ENCODE measurements at places on chromosomes 3 and 15.

DNA sequence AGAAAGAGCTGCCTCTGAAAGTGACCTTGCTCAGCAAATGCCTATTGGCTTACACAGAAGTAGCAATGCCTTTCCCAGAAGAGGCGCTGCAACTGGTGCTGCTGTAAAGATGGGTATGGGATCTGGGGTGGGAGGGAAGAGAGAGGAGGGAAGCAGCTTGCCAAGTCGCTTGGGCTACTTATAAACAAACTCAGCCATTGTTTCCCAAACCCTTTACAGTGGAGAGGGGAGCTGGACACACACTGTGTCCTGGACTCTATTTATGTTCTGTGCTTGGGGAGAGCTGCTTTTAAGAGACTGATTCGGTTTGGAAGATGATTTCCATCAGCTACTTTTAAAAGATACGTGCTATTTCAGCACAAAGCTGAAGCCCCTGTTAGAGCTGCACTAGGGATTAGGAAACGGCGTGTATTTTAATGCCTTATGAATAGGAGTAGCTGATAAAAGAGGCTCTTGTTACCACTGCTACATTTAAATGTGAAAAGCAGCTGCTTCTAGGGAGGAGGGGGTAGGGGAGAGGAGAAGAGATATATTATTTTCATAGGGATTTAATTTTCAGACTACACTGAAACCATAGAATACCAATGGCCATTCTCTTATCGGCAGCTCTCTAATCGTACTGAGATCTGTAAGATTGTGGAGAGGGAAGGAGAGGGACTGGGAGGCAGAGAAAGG is 440.6 kb downstream of the MCTP2 start:
- no peak for DNase-seq

GRCh38 chr15:36645106-36645505 is 65.7 kb downstream of the CDIN1 start:
- no peak for DNase-seq

GRCh38 chr3:42192334-42193200 is 73.4 kb downstream of the CCK start:
- no peak for DNase-seq

DNA sequence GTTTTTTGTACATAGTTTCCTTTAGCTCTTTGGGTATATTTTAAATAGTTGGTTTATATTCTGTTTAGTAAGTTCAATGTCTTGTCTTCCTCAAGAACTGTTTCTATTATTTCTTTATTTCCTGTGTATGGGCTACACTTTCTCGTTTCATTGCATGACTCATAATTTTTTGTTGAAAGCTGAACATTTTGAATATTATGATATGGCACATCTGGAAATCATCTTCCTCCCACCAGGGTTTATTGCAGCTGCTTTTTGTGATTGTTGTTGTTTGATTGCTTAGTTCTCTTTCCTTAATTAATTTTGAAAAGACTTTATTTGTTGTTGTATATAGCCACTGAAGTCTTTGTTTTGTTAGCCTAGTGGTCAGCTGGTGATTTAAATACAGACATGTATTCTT is 43.8 kb downstream of the LSM3 start:
- no peak for DNase-seq

- DNase-seq, result no peak
These were observed 378.3 kb upstream of the RGMA start for GRCh38 chr15:93467337-93467736.

DNA sequence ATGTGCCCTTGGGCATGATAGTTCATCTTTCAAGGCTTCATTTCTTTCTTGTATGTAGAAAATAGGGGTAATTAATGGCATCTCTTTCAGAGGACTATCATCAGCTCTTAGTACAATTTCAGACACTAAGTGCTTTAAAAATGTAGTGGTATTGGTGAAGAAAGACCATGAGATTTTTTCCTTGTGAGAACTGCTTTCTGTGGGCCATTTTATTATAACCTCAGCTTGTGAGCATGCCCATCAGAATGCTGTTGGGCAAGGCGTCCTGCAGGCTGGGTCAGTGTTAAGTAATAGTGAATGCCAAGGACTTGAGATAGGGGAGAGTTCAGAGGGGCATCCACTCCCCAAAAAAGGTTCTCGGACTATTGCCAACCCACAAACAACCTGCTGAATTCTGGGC is 187.9 kb downstream of the GHSR start:
- no peak for DNase-seq

GRCh38 chr3:46186471-46187340 is 21.4 kb downstream of the CCR1 start:
- DNase-seq, result no peak

DNA sequence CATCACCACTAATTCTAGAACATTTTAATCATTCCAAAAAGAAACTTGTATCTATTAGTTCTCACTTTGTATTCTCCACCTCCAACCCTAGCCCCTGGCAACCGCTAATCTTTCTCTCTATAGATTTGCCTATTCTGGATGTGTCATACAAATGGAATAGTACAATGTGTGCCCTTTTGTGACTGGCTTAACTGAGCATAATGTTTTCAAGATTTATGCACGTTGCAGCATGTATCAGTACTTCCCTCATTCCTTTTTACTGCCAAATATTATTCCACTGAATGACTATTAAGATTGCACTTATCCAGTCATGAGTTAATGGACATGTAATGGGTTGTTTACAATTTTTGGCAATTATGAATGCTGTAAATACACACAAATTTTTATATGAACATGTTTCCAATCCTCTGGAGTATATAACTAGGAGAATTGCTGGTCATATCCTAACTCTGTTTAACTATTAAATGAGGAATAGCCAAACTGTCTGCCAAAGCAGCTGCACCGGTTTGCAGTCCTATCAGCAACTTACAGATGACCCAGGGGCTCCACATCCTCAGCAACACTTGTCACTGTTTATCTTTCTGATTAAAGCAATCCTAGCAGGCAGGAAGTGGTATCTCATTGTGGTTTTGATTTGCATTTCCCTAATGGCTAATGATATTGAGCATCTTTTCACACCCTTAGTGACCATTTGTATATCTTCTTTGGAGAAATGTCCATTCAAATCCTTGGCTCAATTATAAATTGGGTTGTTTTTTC is 42.9 kb downstream of the DCUN1D1 start:
- no peak for DNase-seq

GRCh38 chr15:43103907-43104306 is 1.9 kb downstream of the UBR1 start:
- DNase-seq, result no peak

DNA sequence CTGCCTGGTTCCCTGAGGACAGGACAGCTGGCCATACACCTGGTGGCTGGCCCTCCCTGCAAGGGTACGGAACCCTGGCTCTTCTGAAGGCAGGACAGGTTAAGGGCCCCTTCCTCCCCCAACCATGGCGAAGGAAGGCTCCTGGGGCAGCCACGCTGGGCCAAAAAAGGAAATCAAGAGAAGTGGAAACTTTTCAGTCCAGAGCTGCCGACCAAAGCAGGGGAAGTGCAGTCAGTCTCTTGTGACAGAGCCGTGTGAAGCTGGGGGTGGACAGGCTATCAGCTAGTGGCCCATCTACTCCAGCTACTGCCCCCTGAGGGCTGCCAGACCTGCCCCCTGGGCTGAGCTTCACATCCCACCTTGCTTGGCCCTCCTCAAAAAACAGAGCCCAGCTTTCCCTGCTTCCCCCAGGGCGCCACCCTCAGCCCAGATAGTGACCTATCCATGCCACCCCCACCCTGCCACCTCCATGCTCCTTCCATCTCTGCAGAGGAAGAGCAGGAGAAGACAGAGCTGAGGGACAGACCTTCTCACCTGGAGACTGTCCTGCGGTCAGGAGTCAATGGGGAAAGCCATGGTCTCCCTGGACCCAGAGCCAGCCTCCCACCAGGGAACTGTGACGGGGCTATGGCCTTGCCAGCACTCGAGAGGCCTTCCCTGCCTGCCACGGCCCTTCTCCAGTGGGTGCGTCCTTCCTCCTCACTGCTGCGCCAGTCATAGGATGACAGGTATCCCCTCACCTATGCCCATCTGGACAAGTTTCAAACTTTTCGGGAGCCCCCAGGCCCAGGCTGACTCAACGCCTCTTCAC is 4.6 kb downstream of the SEMA7A start:
- no peak for DNase-seq

GRCh38 chr3:170096342-170096741 is 58.5 kb downstream of the GPR160 start:
- no peak for DNase-seq

- no peak for DNase-seq
These were observed 1.4 kb downstream of the PDZRN3 start for GRCh38 chr3:73623346-73623745.

GRCh38 chr3:30256474-30256873 is 349.9 kb upstream of the TGFBR2 start:
- no peak for DNase-seq

DNA sequence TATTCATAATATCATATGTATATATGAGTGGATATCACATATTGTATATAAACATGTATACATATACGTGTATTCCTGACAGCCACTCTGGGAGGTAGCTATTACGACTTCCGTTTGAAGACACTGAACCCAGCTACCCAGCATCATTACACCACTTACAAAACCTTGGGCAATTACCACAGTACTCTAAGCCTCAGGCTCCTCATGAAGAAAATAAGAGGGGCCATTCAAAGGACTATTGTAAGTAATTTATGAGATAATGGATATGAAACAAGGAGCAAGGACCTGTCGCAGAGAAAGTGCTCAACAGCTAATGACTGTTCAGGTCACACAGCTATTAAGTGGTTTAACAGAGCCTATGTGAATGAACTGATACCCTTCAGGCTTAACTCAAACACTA is 52.4 kb downstream of the KCNMB2 start:
- DNase-seq, result no peak

DNA sequence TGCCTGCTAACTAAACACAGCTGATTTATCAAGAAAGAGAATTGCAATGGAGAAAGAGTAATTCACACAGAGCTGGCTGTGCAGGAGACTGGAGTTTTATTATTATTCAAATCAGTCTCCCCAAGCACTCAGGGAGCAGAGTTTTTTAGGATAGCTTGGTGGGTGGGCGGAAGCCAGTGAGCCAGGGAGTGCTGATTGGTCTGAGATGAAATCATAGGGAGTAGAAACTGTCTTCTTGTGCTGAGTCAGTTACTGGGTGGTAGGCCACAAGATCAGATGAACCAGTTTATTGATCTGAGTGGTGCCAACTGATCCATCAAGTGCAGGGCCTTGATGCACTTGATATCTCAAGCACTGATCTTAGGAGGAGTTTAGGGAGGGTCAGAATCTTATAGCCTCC is 891.9 kb upstream of the CADM2 start:
- no peak for DNase-seq

- no peak for DNase-seq
These were observed 25.6 kb downstream of the PSTPIP1 start for GRCh38 chr15:77020348-77021087.

DNA sequence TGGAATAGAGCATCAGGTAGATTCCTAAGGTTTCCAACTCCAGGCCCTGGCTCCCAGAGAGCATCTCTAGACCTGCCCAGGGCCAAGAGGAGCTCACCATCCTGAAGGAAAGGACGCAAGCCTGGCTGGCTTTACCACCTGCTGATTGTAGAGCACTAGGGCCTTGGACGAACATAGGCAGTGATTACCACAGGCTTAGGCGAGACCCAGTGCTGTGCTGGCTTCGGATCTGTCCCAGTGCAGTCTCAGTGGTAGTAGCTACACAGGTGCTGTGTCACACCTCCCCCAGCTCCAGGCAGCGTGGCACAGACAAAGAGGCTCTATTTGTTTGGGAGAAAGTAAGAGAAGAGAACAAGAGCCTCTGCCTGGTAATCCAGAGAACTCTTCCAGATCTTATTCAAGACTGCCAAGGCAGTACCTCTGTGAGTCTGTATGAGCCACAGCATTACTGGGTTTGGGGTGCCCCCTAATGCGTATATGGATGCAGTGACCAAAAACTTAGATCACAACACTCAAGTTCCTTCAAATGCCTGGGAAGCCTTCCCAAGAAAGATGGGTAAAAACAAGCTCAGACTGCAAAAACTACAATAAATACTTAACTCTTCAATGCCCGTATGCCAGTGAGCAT is 25.4 kb downstream of the ISG20 start:
- DNase-seq, result peak; percentile 50

- no peak for DNase-seq
These were observed 9.4 kb downstream of the PTPRG start for GRCh38 chr3:61570813-61571212.

DNA sequence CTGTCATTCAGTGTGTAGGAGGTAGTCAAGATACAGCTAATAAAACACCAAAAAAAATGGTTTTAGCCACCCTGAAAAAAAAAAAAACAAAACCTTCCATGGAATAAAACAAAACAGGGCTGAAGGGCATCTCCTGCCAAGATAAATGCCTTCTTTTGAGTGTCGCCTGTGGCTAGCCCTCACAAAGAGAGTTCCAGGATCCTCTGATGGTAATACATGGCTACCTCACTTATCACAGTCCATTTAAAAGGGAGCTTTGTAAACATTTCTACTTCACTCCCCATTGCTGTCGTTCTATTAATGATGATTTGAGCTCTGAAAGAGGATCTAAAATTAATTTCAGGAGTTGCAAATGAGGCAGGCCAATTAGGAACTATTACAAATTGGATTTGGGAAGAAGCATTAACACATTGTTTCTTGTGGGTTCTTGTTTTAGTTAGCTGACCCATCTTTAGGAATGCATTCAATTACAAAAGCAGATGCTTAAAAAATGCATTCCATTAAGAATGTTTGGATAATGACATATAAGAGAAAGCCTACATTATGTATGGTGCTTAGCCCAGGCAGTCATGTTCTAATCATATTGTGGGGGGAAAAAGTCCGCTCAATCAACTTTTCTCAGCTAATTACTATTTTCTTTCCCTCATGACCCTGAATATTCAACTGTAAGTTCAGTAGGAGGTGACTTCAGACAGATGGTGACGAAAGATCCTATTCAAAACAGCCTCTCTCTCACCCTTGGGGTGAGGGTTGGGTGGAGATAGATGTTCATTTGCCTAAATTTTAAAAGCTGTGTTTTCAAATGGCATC is 255.1 kb upstream of the WNT5A start:
- no peak for DNase-seq

DNA sequence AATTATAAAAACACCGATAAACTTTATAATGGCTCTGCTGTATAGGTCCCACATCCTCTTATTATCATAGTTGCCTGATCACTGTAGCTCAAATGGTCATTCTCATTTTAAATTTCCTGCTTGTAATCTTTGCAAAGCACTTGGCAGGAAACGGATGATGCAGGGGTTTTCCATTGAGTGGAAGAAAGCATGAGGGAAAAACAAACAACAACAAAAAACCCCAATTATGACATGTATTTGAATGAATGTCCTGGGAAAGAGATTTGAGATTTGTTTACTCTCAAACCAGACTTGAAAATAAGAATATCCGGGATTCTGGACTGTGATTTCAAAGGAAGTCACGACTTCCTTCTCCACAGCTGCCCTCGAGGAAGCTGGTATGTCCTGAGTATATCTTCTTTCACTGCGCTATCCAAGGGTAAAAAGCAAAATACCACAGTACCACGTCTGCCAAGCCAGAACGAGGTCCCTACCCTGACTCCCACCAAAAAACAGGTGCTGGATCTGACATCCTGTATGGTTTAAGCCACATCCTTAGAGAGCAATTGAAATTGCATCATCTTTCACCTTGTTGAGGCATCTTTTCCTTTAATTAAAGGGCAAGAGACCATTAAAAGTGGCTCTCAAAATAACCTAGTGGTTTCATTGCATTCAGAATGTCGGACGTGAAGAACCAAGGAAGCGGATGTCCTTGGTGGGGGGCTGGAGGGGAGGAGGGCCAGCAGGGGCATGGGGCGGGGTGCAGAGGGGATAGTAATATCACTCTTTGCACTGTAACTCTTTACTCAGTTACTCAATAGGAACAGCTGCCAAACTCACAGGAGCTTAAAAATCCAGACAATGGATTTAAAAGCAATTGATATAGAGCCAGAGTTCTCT is 13.5 kb upstream of the TIPIN start:
- peak; percentile 24 for DNase-seq

- DNase-seq, result no peak
These were observed 172.8 kb downstream of the USP13 start for GRCh38 chr3:179825527-179826246.

GRCh38 chr15:60913900-60914299 is 315.2 kb downstream of the RORA start:
- no peak for DNase-seq

All from activated naive CD4-positive, alpha-beta T cell treated with anti-CD3 and anti-CD28 coated beads, Interleukin-2, amount 50 U/mL, for 16 hours (primary cell).